NCI-H2171 treated with DMSO at 0.1 percent for 48 hours (cell line): ENCODE measurements at places on chromosomes 5 and 9.

DNA sequence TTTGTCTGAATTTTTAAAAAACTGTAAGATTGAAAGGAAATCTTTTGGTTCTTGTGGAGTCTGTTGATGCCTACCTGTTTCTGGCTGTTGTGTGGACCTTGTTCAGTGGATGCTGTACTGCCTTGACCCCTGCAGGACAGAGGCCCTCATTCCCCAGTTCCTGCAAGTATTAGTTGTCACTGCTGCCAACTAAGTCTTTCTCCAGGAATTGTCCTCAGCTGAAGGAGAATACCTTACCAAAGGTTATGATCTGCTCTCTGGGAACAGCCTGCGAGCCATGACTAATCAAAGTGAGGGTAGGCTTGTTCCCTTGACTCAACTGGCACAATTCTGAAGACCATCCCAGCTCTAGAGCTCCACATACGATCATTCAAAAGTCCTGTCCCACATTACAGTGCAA is 145.3 kb upstream of the FST start:
- no peak for DNase-seq

DNA sequence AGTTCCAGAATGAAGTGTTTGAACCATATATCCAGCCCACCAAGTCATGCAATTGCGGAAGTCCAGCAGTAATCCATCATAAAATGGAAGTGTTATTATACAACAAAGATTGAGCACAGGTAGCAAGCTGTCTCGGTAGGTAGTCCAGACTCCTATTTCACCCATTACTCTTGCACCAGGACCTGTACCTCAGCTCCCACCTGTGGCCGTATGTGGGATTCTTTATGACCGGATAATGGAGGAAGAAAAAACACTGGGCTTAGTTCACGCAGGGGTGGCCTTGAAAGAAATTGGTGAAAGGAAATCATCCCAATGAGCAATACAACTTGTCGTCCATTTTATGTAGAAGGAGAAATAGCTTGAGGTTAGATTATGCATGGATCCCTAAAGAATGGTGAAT is 216.3 kb downstream of the ESM1 start:
- peak; percentile 3 for DNase-seq

- peak; percentile 44 for DNase-seq
These were observed 162.7 kb downstream of the ZNF608 start for GRCh38 chr5:124583469-124584350.

- DNase-seq: peak; percentile 37
These were observed 177.6 kb upstream of the SMARCA2 start for GRCh38 chr9:1837453-1838084.

DNA sequence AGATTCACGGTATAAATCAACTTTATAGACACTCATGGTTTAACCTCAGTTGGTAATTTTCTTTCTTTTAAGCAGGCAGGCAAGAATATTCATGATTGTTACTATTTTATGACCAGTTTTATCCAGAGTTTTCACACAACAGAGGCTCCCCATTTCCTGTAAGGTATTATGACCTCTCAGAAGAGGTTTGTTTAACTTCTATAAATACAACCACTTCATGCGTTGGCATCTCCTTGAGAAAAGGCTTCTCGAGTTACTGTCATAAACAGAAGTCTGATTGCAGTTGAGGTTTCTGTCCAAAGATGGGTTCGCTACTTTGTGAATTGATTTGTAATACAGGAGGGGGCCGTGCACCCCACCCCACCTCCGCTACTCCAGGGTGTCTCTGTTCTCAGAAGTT is 55.3 kb downstream of the ENTREP1 start:
- DNase-seq: no peak

DNA sequence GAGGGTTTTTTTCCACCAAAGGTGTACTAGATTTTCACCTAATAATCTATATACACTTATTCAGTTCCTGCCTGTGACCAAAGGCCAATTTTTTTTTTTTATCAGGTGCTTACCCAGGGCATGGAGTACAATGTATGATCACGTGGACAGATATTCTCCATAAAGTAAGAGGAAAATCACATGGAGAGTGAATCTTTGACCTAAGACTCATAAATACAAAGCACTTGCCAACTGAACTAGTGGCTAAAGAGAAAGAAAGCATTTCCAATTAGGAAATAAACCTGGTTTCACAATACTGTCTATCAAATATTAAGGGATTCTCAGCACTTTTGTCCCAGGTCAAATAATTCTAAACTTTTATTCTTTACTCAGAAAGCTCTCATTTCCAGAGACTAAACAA is 33.0 kb upstream of the CEP120 start:
- no peak for DNase-seq

- no peak for DNase-seq
These were observed 71.3 kb upstream of the RAPGEF6 start for GRCh38 chr5:131706281-131706680.

- DNase-seq: no peak
These were observed 75.3 kb downstream of the PTBP3 start for GRCh38 chr9:112258106-112258505.

DNA sequence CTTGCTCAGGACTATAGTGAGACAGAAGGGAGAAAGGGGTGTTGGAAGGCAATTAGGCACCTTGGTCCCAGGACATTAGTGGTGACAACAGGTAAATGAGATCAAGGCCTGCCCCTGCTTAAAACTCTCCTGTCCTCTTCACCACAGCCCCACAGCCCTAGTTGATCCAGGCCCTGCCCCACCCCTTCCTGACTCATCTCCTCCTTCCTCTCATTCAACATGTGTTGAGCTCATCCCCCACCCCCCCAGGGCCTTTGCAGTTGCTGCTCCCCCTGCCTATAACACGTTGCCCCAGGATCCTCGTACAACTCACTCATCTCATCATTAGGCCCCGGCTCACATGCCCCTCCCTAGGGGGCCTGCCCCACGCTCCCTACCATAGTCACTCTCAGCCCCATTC is 66.8 kb downstream of the TSPAN17 start:
- DNase-seq: no peak

DNA sequence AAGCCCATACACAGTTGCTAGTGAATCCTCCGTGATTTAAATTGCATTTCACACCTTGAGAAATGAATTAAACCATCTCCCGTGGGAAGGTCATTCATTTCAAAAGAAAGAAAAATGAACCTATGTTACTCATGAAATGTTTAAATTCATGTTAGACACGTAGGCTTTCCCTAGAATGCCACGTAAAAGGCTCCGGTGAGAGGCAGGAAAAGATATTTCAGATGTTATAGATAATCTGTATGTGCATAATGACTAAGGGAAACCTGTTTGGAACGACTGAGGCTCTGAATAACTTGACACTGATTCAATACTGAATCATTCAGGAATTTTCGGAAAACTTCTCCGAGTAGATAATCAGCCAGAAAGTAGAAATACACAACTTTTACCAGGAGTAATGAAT is 134.3 kb upstream of the ICE1 start:
- no peak for DNase-seq

DNA sequence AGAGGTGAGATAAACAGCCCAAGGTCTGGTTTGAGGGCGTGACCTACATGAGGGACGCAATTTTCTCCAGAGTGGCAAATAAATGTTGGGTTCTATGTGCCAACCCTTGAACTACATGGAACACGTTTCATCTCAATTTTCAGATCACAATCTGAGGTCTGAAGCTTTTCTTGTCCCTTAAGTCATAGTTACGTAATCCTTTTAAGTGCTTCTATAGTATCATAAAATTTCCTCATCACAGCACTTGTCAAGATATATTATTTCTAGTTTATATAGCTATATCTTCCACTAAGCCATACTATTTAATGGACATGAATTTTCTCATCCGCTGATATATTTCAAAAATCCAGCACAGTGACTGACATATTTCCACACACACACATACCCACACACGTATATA is 53.1 kb upstream of the GRIN3A start:
- DNase-seq: no peak

DNA sequence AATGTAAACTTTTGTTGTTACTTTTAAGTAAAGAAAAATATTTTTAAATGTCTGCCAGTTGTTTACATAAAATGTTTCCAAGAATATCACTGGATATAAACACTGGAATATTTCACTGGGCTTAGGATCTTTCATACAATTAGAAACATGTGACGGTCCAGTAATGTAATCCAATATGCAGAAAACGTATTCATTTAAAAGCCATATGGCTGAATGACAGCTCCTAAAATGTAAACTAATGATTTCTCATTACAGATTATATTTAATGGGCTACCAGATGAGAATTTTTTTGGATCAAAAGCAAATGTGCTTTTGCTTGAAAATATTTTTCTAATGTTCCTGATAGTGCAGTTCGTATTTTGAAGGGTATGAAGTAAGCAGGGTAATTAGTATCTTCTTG is 124.3 kb downstream of the TTC39B start:
- peak; percentile 77 for DNase-seq

DNA sequence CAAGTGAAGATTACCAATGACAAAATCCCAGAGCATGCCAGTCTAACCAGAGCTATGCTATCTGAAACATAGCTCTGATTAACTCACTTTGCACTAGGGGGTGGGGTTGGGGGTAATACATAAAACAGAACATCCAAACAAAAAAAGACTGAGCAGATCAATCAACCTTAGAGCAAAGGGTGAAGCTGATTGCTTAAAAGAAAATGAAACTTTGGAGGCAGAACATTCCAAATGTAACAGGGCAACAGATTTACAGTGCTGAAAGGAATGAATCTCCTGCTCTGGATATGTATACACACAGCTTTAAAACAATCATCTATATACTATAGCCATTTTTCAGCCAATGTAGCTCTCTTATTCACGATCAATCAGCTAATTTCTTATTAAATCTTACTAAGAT is 4.9 kb downstream of the IL6ST start:
- DNase-seq: no peak

GRCh38 chr5:113495422-113495841 is 7.2 kb upstream of the MCC start:
- no peak for DNase-seq

- DNase-seq: no peak
These were observed 47.9 kb upstream of the FKTN start for GRCh38 chr9:105510024-105510423.

DNA sequence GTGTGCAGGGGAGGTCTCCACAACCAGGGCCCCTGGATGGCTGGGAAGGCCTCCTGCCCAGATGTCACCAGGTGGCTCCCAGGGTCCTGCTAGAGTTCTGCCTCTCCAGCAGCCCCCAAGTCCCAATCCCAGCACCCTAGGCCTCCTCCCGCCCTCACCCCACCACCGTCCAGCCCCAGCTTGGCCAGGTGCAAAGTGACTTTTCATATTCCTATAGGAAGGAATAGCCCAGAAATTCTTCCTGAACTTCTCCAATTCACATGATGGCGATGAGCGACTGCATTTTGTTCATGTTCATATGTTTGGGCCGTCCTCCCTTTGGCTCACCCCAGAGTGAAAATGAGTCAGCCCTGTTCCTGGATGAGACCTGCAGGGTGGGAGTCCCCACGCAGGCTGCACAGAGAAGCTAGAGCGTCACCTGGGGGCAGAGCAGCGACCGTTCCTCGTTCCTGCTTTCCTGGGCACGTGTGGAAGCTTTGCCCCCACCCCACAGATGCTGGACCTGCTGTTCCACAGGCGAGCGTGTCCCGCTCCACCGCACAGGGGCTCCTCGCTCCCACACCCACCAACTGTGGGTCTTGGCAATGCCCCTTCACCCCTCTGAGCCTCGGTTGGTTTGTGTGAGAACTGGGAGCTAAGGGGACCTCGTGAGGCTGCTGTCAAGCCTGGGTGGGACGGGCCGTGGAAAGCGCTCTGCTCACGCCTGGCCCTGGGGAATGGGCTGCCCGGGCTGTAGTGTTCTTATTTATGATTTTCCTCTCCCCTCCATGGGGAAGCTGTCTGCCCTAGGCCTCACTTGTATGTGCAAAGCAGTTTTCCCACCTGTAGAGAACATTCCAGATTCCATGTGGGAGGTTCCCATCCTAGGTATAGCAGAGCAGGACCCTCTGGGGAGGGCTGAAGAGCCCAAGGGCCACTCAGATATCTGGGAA is 6.9 kb downstream of the MRPS2 start:
- DNase-seq: no peak

DNA sequence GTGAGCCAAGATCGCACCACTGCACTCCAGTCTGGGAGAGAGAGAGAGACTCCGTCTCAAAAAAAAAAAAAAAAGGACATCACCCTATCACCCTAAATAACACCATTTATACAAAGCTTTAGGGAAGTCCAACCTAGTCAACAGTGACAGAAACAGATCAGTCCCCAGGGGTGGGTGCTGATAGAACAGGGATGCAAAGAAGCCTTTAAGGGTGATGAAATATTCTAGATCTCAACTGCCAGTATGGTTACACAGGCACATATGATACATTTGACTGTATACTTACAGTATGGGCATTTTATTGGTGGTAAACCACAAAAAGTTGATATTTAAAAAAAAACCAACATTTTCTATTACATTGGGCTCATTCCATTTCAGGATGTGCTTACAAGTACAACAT is 4.8 kb downstream of the RETREG1 start:
- DNase-seq: no peak

- no peak for DNase-seq
These were observed at the start of gene TNFAIP8 for GRCh38 chr5:119355685-119356611. TNFAIP8 (plus strand) TSS chr5:119356019; CDS start chr5:119356091, 72 bp downstream.

GRCh38 chr9:37976714-37977477 is 73.0 kb upstream of the SLC25A51 start:
- no peak for DNase-seq

DNA sequence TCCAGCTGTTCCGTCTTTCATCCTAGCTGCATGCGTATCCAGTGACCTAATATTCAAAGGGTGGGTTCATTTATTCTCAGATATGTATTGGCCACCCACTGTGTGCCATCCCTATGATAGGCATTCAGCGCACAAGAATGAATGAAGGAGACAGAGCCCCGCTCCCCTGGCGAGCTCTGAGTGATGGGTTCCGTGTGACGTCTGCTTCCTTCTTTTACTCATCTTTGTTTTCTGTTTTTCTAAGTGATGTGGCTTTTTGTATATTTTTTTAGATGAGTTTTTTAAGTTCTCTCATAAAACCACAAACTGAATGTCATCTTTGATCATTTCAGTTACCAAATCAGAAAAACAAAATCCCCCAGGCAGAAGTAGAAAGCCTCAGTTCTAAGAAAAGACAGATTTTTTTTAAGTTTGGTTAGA is 168.3 kb upstream of the OTULINL start:
- DNase-seq: no peak

DNA sequence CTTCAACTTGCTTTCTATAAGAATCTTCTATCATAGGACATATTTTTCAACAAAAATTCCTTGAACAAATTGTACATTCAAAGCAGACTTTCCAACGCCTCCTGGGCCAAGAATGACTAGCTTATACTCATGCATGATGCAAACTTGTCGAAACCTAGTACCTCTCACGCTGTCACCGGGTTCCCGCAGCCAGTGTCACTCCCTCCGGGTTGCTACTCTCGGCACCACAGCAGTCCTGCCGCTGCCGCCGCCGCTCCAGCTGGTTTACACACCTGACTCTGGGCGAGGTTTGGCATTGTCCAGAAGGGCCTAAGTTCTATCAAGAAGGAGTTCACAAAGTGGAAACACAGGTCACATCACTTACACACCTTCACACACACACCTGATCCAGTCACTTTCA is 244.4 kb downstream of the ADAMTSL1 start:
- DNase-seq: no peak

DNA sequence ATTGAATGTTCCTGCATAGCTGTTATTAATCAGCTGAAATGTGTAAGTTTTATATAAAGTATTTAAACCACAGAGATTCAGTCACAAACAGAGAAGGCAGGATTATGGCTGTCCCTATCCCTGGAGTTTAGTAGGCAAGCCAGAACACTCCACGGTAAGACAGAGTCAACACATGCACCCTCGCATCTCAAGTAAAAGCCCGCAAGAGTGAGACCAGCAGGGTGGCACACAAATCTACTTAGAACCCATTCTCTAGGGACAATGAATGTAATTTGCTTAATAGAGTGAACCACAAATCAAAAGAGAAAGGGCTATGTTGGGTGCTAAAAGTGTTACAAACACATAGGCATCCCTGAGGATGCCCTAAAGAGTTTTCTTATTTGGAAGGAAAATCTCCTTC is 35.1 kb downstream of the LPAR1 start:
- DNase-seq: no peak

GRCh38 chr9:95055334-95055850 is 262.1 kb downstream of the FANCC start:
- DNase-seq: no peak
